ENCODE measurements at places on chromosomes 3 and 15.

DNA sequence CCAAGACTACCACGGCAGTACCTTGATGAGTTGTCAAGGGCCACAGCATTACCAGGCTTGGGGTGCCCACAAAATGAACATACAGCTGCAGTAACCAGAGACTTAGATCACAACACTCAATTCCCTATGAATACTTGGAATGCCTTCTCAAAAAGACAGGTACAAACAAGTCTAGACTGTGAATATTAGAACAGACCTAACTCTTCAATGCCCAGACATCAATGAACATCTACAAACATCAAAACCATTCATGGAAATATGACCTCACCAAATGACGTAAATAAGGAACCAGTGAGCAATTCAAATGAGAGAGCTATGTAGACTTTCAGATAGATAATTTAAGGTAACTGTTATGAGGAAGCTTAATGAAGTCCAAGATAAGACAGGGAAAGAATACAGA is 185.1 kb upstream of the POU1F1 start:
- DNase-seq: no peak

GRCh38 chr15:43318990-43319771 is 11.2 kb downstream of the LCMT2 start:
- no peak for DNase-seq

- DNase-seq: no peak
Measured at GRCh38 chr3:132079147-132079546, 44.3 kb upstream of the CPNE4 start.

DNA sequence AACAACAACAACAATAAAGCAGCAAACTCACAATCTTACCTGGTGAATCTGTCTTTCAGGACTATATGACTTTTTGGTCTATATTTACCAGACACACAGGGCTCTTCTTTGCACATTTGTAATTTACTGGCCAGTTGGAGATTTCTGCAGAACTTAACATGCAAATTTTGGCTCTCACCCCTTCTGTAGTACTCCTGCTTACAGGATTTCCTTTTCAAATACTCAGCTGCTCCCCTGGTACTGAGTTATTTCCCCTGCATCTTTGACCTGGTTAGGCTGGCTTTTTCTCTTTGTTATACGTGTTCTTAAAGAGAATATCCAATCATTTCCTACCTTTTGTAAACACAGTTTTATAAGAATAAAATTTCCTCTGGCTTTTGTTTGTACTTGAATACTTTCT is 228.0 kb downstream of the MBNL1 start:
- DNase-seq: no peak

GRCh38 chr15:69117431-69117871 is 43.0 kb upstream of the GLCE start:
- DNase-seq: no peak

DNA sequence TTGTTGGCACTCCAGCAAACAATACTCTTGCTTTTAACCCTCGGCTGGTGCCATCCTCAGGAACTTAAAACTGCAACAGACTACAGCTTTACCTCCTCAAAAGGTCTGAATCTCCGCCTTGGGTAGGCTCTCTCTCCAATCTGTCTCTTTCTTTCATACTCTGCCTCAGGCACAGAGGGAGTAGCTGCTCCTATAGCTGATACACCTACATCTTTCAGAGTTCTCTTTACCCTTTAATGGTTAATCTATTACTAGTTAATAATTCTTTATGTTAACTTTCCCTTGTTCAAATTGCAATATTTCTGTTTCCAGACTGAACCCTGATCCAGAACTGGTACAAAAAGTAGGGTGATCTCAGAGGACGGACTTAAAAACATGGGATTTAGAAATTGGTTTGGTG is 66.2 kb downstream of the MAP4 start:
- no peak for DNase-seq

- no peak for DNase-seq
Measured at GRCh38 chr15:48939648-48940047, 24.1 kb downstream of the SHC4 start.

GRCh38 chr15:85380812-85381642 is 624 bp downstream of the AKAP13 start:
- DNase-seq: peak; percentile 66
